Peyer's patch (tissue), 4 donors: ENCODE measurements at places on chromosomes 3 and 15.

GRCh38 chr3:159186581-159186980, 384.7 kb downstream of the MFSD1 start:
- no peak for DNase-seq

- no peak for DNase-seq
Observed at GRCh38 chr3:23837691-23838090, 31.9 kb downstream of the UBE2E1 start.

GRCh38 chr15:64501396-64501715, 41.0 kb downstream of the ZNF609 start:
- DNase-seq: no peak

- no peak for DNase-seq
Observed at GRCh38 chr15:32690941-32691688, 26.7 kb upstream of the GREM1 start.

- no peak for DNase-seq
Observed at GRCh38 chr3:138875754-138876664, 41.3 kb upstream of the PIK3CB start.

- DNase-seq: no peak
Observed at GRCh38 chr3:100354850-100355249, 20.3 kb downstream of the NIT2 start.

GRCh38 chr3:78995087-78995486, 772.7 kb downstream of the ROBO1 start:
- no peak for DNase-seq

GRCh38 chr3:135981701-135982403, 16.3 kb downstream of the PPP2R3A start:
- no peak for DNase-seq

DNA sequence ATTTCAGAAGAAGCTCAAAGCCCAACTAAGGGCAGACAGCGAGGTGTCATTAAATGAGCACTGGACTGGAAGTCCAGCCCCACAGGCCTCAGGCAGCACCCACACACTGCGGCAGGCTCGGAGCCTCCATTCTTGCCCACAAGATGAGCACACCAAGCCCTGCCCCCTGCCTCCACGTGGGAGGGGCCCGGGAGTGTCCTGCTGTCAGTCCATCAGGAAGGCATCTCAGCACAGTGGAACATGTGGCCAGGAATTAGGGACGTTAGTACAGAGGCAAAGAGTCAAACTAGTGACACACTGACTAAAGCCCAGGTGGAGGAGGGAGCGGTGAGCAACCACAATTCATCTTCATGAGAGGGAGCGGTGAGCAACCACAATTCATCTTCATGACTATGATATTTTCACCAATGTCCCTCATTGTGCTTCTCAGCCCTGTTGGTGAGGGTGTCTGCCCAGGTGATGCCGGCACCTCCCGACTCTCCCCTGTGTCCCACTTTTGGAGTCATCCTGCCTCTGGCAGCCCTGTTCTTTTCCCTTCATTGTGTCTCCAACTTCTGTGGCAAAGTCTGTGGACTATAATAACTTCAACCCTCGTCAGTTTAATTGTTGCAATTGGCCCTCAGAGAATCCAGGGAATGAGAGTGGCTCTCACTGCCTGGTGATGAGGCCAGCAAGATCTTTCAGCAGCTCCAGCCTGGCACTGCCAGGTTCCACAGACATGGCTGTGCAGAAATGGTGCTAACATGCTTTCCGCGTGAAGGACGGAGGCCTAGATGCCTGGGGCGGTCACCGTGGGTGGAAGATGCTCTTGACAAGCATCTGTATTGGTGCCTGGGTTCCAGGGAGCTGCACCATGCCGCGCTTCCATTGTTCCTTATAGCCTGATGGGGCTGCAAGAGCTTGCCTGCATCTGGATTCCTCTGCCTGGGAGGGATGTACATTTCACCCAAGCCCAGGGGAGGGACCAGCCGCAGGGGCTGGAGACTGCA, 23.1 kb upstream of the SKOR1 start:
- no peak for DNase-seq

DNA sequence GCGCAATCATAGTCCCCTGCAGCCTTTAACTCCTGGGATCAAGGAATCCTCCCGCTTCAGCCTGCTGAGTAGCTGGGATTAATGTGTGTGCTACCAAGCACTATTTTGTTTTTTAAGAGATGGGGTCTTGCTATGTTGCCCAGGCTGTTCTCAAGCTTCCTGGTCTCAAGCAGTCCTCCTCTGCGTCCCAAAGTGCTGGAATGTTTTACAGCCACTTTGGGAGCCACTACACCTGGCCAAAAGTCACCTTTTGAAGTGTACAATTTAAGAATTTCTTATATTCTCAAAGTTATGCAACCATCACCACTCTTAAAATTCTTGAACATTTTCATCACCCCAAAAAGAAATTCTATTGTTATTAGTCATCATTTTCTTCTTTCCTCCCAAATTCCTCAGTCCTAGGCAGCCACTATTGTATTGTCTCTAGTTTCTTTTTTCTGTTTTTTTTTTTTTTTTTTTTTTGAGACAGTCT, 17.8 kb downstream of the CDV3 start:
- DNase-seq: no peak

GRCh38 chr3:171850320-171850959, 7.3 kb downstream of the TMEM212 start:
- DNase-seq: no peak

- DNase-seq: no peak
Observed at GRCh38 chr3:158668506-158668905, 3.9 kb downstream of the LXN start.

DNA sequence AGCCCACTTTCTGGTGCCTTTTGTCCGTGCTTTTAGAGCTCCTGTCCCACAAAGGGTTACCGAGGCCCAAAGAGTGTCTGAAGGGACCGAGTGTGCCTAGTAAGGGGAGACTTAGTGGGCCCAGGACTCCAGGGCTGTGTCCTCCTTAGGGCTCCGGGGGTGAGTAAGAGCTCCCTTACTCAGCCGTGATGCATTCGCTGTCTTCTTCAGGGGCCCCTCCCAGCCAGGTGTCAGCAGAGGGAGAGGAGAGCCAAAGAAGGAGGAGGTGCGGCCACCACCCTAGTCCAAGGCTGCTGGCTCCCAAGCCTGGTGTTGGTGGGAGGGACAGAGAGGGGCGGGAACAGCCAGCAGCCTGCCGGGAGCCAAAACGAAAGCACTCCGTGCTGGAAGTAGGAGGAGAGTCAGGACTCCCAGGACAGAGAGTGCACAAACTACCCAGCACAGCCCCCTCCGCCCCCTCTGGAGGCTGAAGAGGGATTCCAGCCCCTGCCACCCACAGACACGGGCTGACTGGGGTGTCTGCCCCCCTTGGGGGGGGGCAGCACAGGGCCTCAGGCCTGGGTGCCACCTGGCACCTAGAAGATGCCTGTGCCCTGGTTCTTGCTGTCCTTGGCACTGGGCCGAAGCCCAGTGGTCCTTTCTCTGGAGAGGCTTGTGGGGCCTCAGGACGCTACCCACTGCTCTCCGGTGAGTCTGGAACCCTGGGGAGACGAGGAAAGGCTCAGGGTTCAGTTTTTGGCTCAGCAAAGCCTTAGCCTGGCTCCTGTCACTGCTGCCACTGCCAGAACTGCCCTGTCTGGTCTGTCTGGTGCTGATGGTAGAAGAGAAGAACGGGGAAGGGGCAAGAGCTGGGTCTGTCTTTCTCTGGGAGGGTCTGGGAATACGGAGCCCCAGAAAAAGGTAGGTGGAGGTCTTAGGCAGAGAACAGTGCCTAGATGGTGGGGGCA, at the start of gene IL17RC:
TSS of gene IL17RC (plus strand) at position 365 of the 947 bp plus-strand sequence. CDS start at position 583, 218 bp downstream.
- DNase-seq: peak; percentile 93

DNA sequence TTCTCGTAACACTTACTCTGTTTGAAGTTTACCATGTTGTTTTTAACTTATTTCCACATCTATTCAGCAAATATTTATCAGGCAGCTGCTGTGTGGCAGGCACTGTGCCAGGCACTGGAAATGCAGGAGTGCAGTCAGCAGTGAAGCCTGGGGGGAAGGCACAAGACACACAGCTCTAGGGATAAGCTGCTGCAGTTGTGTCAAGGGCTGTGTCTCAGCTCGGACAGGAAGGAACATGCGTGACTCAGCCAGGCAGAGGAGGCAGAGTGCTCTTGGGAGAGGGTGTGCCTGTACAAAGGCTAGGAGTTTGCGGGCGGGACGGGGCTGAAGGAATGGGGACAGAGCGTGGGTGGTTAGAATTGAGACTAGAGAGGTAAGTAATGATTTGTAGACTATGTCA, 24.7 kb downstream of the LYSMD4 start:
- peak; percentile 87 for DNase-seq

GRCh38 chr3:163779396-163780344, 1298.6 kb downstream of the SI start:
- no peak for DNase-seq
